Nucleus accumbens (tissue), 56 donors: ENCODE measurements at places on chromosomes 16 and 17.

DNA sequence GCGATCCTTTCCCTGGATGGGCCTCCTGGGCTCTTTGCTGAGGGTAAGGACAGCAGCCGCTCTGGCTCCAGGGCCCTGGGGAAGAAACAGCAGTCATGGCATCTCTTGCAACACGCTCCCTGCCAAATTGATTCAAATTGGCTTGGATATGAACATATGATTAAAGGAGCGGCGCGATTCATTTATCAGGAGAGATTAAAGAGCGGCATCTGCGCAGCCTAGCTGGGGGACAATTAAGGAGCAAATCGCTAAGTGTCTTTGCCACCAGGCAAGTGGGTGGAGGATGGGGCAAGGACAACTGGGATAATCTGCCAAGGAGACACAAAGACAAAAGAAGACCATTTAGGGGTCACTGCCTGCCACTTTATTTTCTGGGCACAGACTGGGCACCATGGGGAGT is 27.8 kb downstream of the PIPOX start:
- DNase-seq = no peak

DNA sequence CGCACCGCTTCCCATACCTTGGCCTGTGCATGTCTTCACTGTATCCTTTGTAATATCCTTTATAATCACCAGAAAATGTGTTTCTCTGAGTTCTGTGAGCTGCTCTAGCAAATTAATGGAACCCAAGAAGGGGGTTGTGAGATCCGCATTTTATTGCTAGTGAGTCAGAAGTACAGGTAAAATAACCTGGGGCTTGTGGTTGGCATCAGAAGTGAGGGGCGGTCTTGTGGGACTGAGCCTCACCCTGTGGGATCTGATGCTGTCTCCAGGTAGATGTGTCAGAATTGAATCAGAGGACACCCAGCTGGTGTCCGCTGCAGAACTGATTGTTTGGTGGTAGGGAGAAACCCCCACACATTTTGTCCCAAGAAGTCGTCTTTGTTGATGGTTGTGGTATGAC is 382.4 kb downstream of the SNX29 start:
- DNase-seq = no peak

DNA sequence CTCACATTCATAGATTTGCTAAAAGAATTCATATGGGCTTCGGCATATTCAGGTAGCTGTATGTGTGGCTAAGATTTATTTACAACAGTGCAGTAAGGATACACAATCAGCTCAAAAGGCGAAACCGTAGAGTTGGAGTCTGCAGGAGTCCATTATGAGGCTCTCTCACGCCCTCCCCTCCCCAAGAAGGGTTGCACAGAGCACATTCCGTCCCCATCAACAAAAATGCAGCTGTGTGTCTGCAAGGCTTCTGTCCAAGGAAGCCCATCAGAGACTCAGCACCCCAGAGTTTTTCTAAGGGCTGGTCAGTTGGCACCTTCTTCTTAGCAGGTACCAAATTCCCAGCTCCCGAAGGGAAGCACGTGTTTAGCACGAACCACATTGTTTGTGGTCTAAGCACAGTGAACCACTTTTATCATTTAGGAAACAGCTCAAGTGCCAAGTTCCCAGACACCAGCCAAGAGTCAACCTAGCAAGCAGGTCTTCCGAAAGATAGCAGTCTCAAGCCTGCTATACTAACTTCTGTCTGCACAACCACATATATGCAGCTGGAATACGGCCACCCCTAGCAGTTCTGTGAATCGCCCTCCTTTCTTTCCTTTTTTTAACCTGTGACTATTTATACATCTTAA is 28.5 kb upstream of the MEAK7 start:
- DNase-seq = no peak

DNA sequence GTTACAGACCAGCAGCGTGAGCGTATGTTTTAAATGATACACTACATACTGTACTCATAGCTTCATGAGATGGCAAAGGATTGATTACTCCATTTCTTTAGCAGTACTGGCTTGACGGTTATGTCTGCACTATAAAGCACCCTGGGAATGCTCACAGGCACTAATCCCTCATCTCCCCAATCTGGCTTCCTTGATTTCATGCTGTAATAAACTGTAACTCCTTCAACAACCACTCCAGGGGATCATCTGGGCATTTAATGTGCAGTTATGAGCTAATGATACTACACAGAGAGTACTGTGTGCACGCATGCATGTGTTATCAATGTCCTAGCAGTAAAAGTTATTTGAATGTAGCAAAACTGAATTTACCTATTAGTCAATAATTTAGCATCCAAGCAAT is 20.2 kb downstream of the MEIOB start:
- no peak for DNase-seq

- no peak for DNase-seq
Observed at GRCh38 chr17:5035315-5035714, at the start of gene SLC52A1. SLC52A1 (minus strand) TSS chr17:5035426; CDS start chr17:5034606, 820 bp downstream.

DNA sequence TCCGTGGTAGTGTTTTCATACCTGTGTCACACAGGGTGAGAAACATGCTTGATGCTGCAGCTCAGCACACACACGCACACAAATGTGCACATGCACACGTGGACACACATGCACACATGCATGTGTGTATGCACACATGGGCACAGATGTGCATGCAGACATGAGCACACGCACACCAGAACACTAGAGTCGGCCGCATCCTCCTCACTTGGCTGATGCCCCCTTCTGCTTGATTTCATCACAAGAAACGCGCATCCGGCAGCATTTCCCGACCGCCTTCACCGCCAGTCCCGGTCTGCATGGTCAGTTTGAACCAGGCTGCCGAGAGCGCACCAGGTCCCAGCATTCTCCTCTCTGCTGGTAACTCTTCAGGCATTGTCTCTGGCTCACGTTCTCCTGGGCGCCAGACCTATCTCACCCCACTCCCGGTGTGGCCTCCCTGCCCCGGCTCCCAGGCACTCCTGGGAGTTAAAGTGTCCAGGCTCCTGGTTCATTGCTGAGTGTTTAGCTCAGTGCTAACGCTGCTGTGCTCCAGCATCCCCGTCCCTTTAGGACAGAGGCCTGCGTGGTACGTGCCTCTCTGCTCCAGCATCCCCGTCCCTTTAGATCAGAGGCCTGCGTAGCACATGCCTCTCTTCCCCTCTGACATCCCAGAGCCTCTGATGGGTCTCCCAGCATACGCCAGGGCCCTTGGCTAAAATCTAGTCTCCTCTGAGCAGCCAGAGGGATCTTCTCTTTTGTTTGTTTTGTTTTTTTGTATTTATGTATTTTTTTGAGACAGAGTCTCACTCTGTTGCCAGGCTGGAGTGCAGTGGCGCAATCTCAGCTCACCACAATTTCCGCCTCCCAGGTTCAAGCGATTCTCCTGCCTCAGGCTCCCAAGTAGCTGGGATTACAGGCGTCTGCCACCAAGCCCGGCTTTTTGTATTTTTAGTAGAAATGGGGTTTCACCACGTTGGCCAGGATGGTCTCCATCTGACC is 16.0 kb downstream of the BAIAP2 start:
- no peak for DNase-seq

- DNase-seq = no peak
Observed at GRCh38 chr17:69500911-69501429, 86.5 kb downstream of the MAP2K6 start.

GRCh38 chr16:62615526-62615925 is 579.3 kb upstream of the CDH8 start:
- no peak for DNase-seq

GRCh38 chr16:25553711-25554436 is 137.9 kb upstream of the HS3ST4 start:
- DNase-seq = no peak

GRCh38 chr16:14491861-14492529 is 138.1 kb downstream of the PARN start:
- DNase-seq = no peak

DNA sequence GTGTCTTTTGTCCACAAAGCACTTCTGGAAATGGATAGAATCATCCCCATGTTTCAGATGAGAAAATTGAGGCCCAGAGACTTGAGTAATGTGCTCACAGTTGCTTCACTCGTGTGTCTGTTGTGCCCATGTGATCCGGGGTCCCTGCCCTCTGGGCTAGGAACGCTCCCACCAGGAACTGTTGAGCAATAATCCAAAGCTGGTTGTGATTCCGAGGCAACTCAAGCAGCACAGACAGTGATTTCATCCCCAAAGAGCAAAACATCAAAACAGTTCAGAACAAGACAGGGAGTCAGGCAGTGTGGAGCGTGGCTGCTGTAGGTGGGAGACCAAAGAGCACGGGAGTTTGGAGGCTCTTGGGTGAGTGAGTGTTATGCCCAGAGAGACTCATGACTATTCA is 205.0 kb upstream of the ASIC2 start:
- DNase-seq = no peak

- DNase-seq = no peak
Observed at GRCh38 chr16:1481906-1482835, 6.6 kb downstream of the PTX4 start.

- DNase-seq = no peak
Observed at GRCh38 chr16:1494129-1494640, 1.0 kb downstream of the TELO2 start.

- no peak for DNase-seq
Observed at GRCh38 chr16:23788685-23789084, 33.9 kb downstream of the CHP2 start.

DNA sequence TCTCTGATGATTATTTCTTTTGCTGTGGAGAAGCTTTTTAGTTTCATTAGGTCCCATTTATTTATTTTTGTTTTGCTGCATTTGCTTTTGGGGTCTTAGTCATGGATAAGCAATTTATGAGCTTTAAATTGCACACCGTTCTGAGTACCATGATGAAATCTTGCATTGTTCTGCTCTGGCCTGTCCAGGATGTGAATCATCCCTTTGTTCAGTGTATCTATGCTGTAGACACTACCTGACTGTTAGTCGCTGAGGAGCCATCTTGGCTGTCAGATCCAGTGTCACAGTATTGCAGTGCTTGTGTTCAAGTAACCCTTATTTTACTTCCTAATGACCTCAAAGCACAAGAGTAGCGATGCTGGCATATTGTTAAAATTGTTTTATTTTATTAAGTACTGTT is 218.0 kb upstream of the CNTNAP4 start:
- DNase-seq = peak; percentile 8

DNA sequence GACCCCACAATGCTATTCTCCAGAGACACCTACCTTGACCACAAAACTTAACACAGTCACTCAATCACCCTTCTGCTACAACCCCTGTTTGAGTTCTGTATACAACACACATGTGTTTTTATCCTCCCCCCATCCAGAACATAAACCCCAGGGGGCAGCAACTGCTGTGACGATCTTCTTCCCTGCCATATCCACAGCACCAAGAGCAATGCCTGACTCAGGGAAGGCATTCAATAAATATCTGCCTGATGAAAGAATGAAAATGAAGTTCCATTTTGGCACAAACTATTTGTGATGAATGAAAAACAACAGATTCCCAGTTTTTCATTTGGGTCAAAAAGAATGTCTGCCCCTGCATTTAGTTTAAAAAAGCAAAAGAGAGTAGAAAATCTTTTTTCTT is 27.0 kb downstream of the ASIC2 start:
- DNase-seq = no peak

- DNase-seq = no peak
Observed at GRCh38 chr17:691423-691822, 23.2 kb downstream of the VPS53 start.

DNA sequence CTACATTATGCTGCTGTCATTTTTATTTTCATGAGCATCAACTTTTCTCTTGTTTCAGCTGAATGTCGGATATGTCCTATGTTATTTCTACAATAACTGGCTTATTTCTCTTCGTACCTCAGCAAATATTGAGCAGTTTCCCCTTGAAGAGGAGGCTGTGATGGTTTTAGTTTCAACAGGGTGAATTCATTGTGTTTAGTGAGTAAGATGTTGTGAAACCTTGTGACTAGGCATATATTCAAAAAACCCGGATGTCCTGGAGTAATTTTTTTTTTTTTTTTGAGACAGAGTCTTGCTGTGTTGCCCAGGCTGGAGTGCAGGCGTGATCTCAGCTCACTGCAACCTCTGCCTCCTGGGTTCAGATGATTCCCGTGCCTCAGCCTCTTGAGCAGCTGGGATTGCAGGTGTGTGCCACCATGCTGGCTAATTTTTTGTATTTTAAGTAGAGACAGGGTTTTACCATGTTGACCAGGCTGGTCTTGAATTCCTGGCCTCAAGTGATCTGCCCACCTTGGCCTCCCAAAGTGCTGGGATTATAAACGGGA is 11.1 kb downstream of the CPD start:
- no peak for DNase-seq

DNA sequence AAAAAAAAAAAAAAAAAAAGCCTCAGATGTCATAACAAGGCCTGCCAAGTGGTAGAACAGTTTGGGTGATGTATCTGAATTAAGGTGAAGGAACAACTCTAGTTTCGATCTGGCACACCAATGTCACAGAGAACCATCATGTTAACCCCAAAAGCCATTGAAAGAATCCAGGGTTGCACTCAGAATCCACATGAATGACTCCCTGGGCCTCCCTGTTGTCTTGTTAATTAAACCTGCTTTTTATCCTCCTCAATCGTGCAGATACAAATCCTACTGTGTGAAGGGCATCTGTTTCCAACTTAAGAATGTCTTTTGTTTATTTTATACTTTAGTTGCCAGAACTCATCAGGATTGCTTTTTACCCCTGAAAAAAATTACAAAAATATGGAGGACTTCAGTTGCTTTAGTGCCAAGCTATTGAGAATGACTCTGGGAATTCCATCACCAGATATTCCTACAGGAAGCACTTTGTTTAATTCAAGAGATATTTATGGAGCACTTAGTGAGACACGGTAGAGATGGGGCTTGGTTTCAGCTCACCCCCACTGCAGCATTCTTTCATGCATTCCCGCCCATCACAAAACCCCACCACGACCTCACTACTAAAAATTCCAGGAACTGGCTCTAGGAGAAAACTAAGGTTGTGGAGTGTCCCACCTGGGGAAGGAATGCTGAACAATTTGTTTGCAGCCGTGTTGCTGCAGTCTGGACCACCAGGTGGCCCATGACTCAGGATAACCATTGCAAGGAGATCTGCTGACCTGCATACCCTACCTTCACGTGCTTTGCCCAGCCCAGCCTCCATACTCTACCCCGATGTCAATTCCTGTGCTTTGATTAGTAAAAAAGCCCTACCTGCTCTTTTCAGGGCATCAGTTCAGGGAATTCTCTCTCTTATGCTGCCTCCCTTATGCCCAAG is 63.8 kb upstream of the GPRC5B start:
- DNase-seq = no peak

GRCh38 chr16:80894091-80894490 is 89.7 kb upstream of the CDYL2 start:
- no peak for DNase-seq

GRCh38 chr16:89602273-89602951 is 11.0 kb upstream of the DPEP1 start:
- peak; percentile 24 for DNase-seq

- no peak for DNase-seq
Observed at GRCh38 chr16:84496991-84497390, 7.5 kb downstream of the MEAK7 start.

GRCh38 chr17:14068542-14069250 is 608 bp upstream of the COX10 start:
- no peak for DNase-seq

- DNase-seq = peak; percentile 23
Observed at GRCh38 chr17:33725675-33726271, 432.7 kb upstream of the ASIC2 start.

DNA sequence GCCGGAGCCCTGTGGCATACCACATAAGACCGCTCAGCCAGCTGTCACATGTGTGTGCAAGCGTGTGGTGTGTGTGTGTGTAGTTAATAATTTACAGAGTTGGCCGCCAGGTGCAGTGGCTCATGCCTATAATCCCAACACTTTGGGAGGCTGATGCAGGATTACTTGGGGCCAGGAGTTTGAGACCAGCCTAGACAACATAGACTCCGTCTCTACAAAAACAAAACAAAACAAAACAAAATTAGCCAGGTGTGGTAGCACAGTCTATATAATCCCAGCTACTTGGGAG is 20.4 kb downstream of the SOCS1 start:
- no peak for DNase-seq
